NCI-H1105 treated with DMSO at 0.1 percent for 48 hours (cell line): ENCODE measurements at places on chromosomes 13 and 19.

GRCh38 chr19:46195104-46195503 lies 34.4 kb upstream of the IGFL1 start:
- DNase-seq = no peak

- DNase-seq = no peak
Observed at GRCh38 chr19:1220976-1221903, 15.7 kb downstream of the STK11 start.

DNA sequence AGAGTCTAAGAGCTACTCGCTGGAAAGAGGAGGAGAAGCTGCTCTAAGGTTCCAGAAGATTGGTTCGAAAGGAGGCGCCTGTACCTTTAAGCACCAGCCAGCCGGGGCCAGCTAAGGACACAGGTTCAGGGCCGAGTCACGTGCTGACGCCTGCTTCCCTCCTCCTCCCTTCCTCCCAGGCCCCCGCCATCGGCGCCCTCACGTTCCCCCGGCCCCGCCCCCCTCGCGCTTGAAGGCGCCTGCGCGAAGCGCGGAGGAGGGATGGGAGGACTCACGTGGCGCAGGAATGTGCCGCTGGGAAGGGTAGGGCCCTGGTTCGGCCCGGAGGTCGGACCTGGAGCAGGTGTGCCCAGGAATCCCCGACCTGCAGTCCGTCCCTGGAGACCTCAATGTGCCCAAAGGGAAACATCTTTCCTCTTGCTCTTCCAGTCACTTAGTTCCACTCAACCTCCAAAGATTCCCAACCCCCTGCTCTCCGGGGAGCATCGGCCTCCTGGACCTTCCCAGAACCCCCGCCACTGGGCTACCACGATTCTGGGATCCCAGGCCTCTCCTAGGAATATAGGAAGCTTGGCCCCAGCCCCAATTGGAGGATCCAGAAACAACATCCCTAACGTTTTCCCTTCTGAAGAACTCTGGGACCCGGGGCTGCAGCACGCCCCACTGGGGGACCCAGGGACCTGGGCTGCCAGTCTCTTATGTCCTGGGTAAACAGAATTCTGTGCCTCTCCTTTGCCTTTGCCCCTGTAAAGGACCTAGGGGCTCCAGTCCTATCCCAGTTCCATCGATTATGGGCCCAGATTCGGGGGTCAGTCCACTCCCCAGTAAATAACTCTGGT lies 2.5 kb downstream of the DBP start:
- peak; percentile 92 for DNase-seq

GRCh38 chr19:47511128-47511517 lies 3.7 kb downstream of the NAPA start:
- no peak for DNase-seq

DNA sequence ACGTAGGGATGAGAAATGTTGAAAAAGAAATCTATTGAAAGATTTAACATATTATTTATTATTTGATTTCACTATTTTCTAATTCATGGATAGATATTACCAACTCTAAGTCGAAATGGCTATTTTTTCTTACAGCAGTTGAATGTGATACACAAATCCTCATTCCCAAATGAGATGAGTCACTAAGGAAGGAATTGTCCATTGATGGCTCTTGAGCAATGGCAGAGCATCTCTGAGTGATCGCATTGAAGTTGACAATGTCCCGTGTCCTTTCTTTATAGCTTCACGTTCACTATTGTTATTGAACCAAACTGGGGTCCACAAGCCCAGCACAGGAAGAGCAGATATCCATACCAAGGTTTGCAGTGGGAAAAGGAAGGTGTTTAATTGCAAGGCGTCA lies 648.3 kb upstream of the SPRY2 start:
- no peak for DNase-seq

DNA sequence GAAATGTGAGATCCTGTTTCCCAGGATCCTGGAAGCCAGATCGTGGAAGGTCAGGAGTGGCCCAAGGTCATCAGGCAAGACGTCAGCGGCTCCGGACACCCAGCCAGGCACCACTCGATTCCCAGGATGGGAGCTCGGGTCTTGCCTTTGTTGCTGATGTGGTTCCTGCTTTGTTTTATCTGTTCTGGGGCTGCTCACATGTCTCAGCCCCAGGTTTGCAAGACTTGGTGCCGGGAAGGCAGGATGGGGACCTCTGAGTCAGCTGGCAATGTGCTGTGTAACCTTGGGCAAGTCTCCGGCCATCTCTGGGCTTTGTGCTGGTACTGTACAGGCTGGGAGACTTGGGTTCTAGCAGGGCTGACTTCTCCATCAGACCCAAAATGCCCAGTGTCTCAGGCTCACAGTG lies 1.4 kb upstream of the FCHO1 start:
- DNase-seq = no peak

DNA sequence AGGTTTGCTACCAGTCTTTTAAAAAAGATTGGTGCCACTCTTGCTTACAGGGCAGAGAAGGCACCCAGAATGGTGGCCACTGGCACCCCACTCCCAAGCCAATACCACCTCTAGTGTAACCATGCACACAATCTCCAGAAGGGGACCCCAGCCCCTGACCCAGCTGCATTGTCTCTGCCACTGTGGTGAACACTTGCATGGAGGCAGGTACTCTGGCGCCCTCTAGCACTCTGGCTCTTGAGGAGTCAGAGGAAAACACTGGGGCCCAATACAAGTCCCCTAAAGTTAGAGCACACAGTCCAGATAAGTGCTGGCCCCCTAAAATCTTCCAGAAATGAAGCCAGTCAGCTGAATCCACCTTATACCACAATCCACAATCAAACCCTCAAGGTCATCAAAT lies 6.0 kb downstream of the ERVV-1 start:
- no peak for DNase-seq

DNA sequence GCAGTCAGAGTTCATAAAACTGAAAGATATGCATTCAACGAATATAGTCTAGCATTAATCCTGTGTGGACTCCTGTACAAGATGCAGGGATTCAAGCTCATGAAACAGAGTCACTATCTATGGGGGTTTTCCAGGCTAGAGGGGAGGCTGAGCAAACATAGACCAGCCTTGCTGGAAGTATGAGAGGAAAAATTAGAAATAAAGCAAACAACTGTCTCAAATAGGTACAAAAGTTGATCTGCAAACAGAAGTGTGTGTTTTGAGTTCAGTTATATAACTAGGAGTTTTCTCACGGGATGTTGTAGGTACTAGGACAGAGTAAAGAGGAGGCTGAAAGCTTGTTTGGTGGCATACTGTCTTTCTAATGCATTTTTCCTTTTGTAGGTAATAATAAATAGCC lies 8.5 kb upstream of the LGALS14 start:
- no peak for DNase-seq
